ENCODE measurements at places on chromosomes 3 and 15. TPM values are rescaled to one million over a fixed set of nuclear protein-coding genes. Genes with fewer than 3 reads are reported as not detected.

CADM2 gene
- not detected for total RNA-seq

BFSP2 gene
- total RNA-seq = not detected

DPPA2 gene
- total RNA-seq = not detected

LTF gene
- not detected for total RNA-seq

GASK1A gene
- total RNA-seq = not detected

OIP5 gene
- 11.4 TPM for total RNA-seq

DHFR2 gene
- 2.1 TPM for total RNA-seq

GRCh38 chr3:109923431-109923830, 586.1 kb upstream of the DPPA4 start:
- no peak for DNase-seq
- no peaks in the 10 kb centered on the region for H3K4me1 ChIP-seq
- no peaks in the 10 kb centered on the region for H3K36me3 ChIP-seq
- H3K27me3 ChIP-seq = no peaks in the 10 kb centered on the region
- H3K4me3 ChIP-seq = no peak overlapping the region

GRCh38 chr3:186095561-186096081, 13.3 kb downstream of the ETV5 start:
- no peaks in the 10 kb centered on the region for H3K27me3 ChIP-seq
- no peak for DNase-seq
- H3K4me3 ChIP-seq = no peak overlapping the region
- H3K4me1 ChIP-seq = peaks cover 13% of the 10 kb centered on the region
- H3K27ac ChIP-seq = no peak overlapping the region

DNA sequence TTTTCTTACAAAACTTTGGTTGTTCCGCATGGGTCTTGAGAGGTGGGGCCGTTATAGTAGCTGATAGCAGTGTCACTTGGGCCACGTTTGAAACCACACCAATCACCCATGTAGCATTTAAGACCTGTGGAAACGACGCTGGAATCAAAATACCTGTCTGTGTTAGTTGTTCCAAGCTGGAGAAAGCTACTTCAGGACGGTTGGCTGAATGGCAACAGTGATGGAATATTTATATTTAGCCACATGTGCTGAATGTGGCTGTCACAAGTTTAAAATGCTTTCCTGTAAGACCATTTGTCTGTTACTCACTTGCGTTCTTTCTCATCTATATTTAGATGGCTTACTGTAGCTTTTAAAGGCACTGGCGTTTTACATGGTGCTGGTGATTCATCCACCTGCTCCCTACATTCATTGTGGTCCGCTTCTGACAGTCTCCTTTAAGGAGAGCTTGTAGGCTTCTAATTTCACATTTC, 1.4 kb downstream of the DNAJA4 start:
- peaks cover 7% of the 10 kb centered on the region for H3K4me1 ChIP-seq
- no peak overlapping the region for H3K4me3 ChIP-seq
- DNase-seq = peak; percentile 10
- H3K36me3 ChIP-seq = no peaks in the 10 kb centered on the region
- H3K27ac ChIP-seq = no peak overlapping the region

DNA sequence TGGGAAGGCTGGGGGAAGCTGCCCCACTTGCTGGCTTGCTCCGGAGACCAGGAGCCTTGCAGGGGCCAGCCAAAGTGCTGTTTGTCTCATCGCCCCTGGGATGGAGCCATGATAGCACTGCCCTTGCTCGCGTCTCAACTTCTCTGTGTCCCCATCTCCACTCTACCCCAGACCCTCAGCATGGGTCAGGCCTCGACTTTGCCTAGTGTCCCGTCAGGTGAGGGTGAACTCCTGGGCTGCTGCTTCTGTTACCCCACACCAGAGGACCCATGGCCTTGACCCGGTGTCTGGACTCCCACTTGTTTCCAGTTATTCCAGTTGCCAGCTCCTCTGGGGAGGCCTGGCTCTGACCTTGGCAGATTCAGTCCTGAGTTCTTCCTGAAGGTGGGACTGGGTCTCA, 36.5 kb upstream of the DUSP7 start:
- no peaks in the 10 kb centered on the region for H3K36me3 ChIP-seq
- H3K4me1 ChIP-seq = peaks cover 43% of the 10 kb centered on the region
- H3K4me3 ChIP-seq = no peak overlapping the region
- DNase-seq = no peak
- H3K27me3 ChIP-seq = no peaks in the 10 kb centered on the region

DNA sequence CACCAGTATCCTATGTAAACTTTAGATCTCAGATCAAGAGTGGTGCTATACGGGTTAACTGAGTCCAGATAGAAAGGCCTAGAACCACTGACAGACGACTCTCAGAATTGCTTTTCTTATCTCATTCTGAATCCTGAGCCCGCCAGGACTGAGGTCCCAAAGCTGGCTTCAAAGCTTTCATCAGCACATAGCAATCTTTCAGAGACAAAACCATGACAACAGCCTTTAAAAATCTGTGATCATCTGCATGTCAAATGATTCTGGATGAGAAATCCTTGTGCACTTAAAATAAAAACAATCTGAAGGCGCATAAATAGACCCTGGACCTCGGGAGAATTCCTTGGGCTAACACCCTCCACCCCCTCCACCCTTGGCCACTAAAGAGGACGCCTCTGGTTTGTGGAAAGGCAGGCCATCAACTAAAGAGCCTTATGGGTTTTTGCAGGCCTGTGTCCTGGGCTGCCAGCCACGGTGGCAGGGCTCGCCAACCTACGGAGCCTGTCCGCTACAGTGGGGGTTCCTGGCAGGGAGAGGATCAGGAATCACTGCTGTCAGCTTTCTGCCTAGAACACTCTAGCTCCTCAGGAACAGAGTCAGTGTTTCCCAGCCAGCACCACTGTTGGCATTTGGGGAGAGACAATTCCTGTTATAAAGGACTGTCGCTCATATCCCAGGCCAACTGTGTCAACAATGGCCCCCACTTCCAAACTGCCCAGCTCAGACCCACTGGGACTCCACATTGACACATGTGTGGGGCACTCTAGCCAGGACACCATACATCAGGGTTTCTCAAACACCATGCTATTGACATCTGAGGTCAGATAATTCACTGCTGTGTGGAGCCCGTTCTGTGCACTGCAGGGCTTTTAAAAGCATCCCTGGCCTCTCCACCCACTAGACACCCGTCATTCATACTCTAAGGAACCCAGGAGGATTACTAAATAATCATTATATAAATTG, 20.2 kb downstream of the TLE3 start:
- no peak overlapping the region for H3K4me3 ChIP-seq
- no peak for DNase-seq
- H3K36me3 ChIP-seq = peaks cover 12% of the 10 kb centered on the region
- no peak overlapping the region for H3K27ac ChIP-seq

DNA sequence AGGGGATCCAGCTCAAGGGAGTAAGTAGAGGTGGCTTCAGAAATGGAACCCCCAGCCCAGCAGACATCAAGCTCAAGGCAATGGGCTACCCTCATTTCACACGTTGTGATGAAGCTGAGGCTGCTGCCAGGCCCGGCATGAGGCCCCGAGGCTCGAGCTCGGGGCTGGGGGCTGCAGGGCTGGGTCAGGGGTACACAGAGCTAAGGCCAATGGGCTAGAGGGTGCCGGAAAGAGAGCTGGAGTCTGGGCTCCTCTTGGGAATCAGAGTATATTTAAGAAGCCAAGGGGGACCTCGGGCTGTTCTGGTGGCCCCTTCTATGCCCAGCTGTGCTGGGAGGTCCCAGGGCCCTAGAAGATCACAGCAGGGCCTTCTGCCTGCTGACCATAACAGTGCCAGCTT, 7.4 kb downstream of the PRSS50 start:
- H3K4me1 ChIP-seq = peaks cover 11% of the 10 kb centered on the region
- H3K27me3 ChIP-seq = no peaks in the 10 kb centered on the region
- H3K4me3 ChIP-seq = no peak overlapping the region

GRCh38 chr3:57972531-57973111, 35.6 kb upstream of the FLNB start:
- no peak overlapping the region for H3K4me3 ChIP-seq
- no peaks in the 10 kb centered on the region for H3K27me3 ChIP-seq
- H3K27ac ChIP-seq = peak overlapping the region; percentile 54
- peaks cover 52% of the 10 kb centered on the region for H3K4me1 ChIP-seq
- DNase-seq = no peak
- no peaks in the 10 kb centered on the region for H3K36me3 ChIP-seq

DNA sequence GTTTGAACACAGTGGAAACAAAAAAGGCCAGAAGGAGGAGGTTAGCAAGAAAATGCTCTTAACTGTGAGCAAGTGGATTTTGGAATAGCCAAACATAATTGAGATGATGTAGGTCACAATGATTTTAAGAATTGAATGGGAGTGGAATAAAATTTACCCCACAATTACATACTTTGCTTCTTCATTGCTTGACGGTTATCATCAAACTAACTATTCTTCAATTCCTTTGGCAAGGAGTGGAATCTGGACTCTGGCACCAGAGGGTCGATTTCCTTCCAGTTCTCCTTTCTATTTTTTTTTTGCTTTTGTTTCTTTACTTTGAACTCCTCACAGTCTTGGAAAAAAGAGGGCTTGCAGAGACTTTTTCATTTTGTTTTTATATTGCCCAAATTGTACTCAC, 634.5 kb upstream of the TGFBR2 start:
- no peak overlapping the region for H3K4me3 ChIP-seq
- H3K27me3 ChIP-seq = no peaks in the 10 kb centered on the region
- DNase-seq = no peak
- H3K4me1 ChIP-seq = peaks cover 6% of the 10 kb centered on the region
- no peaks in the 10 kb centered on the region for H3K36me3 ChIP-seq

GRCh38 chr3:31900583-31900982, 80.5 kb downstream of the OSBPL10 start:
- H3K27ac ChIP-seq = no peak overlapping the region
- no peak for DNase-seq
- H3K27me3 ChIP-seq = no peaks in the 10 kb centered on the region

DNA sequence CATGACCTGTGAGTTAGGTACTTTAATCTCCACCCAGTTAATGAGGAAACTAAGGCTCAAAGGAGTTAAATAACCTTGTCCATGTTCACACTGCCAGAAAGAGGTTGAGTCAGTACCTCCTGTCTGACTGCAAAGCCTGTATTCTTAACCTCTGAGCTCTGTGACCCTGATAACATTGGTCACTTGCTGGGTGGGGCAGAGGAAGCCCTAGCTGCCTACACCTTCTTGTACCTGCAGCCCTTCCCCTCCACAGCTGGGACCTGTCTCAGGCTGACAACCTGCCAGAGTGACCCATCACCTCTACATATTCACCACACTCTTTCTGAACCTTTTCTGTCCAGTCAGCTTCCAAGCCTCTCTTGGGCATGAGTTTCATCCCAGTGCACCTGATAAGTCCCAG, 106.1 kb upstream of the HES1 start:
- H3K36me3 ChIP-seq = no peaks in the 10 kb centered on the region
- DNase-seq = no peak
- H3K4me3 ChIP-seq = no peak overlapping the region
- no peak overlapping the region for H3K27ac ChIP-seq

DNA sequence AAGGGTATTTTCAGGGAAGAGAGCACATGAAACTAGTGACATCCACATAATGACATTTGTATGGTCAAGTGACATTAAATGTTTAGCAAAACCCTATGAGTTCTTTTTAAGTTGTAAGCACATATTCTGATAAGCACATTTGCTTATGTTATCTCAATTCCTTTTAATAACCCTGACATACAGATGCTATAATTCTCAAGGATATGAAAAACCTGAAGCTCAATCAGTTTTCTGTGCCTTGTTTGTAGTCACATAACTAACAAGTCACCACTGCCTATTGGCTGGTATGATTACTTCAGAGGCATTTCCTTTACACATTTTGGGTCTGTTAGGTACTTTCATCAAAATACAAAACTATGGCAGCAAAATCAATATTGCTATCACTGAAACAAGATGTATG, 74.1 kb downstream of the FAIM start:
- H3K4me3 ChIP-seq = no peak overlapping the region
- H3K4me1 ChIP-seq = no peaks in the 10 kb centered on the region
- no peaks in the 10 kb centered on the region for H3K27me3 ChIP-seq

GRCh38 chr3:157145606-157146322, 14.2 kb downstream of the CCNL1 start:
- no peaks in the 10 kb centered on the region for H3K27me3 ChIP-seq
- peaks cover 39% of the 10 kb centered on the region for H3K36me3 ChIP-seq
- no peak overlapping the region for H3K4me3 ChIP-seq

GRCh38 chr3:171039674-171040073, 13.2 kb upstream of the SLC2A2 start:
- H3K4me1 ChIP-seq = no peaks in the 10 kb centered on the region
- H3K27me3 ChIP-seq = no peaks in the 10 kb centered on the region
- no peak overlapping the region for H3K27ac ChIP-seq
- DNase-seq = no peak

DNA sequence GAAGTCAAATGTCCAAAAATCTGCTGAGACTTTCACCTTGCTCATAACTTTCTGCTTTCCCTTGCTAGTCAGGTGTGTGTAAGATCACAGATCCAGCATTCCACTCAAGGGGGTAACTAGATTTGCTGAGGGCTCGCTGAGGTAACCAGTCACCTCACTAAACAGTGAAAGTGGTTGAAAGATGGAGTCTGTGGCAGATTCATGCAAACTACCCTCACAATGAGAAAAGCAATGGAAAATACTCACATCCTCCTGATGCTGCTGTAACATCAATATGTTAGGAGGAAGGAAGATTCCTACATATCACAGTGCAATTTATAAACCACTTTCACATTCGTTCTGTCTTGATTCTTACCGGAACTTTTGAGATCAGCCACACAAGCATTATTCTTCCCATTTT, 174.3 kb upstream of the BCL6 start:
- H3K27ac ChIP-seq = no peak overlapping the region
- no peak for DNase-seq
- H3K4me1 ChIP-seq = no peaks in the 10 kb centered on the region
- H3K36me3 ChIP-seq = no peaks in the 10 kb centered on the region
- H3K27me3 ChIP-seq = no peaks in the 10 kb centered on the region
- no peak overlapping the region for H3K4me3 ChIP-seq

DNA sequence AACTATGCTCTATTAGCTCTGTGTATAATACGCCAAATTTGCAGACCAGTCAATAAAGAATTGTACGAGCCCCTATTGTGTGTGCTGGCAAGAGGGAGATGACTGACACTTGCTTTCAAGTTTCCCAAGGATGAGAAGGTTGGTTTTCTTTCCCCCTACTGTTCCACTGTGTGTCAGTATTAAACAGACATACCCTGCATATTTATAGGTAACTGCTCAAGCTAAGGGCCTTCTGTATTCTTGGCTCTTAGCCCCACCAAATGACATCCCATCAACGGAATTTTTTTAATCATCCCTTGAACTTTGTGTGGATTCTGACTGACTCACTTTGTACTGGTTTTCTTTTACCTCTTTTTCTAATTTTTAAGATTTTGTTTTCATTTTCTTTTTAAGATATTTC, 60.6 kb upstream of the GYG1 start:
- no peaks in the 10 kb centered on the region for H3K4me1 ChIP-seq
- no peak overlapping the region for H3K4me3 ChIP-seq
- H3K36me3 ChIP-seq = no peaks in the 10 kb centered on the region
- peaks cover 5% of the 10 kb centered on the region for H3K27me3 ChIP-seq
- DNase-seq = no peak
- H3K27ac ChIP-seq = no peak overlapping the region

DNA sequence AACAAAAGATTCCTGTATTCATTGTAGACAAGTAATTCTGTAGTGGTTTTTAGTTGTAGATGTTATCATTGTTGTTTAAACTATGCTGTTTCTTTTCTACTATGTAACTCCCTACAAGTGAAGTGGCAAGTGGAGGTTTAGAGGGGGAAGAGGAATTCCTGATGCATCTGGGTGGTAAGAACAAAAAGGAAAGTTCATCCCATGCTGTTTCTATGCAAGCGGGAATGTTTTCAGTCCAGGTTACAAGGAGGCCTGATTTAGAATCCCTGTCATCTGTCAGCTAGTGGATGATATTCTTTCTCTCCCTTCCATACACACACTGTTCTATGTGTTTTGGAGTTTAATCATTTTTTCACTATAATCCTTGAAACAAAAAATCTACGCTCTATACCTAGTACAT, 67.4 kb downstream of the IMPG2 start:
- no peaks in the 10 kb centered on the region for H3K27me3 ChIP-seq
- no peak overlapping the region for H3K4me3 ChIP-seq
- H3K27ac ChIP-seq = no peak overlapping the region
- no peak for DNase-seq
